ENCODE measurements at places on chromosomes 5 and 9.

DNA sequence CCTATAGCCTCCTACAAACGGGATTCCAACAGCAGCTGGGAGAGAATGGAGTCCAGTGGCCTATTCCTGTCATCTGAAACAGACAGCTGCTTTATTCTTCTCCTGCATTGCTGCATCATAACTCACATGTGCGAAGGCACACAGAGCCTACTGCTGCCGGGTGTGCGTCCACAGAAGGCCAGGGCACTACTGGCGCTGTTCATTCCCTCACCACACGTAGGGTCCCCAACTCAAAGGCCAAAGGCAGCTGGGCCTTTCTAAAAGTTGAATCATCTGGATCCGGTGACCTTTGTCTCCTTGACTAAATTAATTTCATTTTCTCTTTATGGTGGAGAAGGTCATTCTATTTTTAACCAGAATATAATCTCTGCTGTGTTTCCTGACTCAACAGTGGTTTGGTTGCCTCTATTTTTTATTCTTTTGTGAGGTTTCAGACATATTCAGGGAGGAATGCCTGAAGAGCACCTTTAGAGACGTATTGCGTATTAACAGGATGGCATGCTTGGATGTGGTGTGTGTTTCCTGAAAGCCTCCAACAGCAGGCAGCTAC lies 10.8 kb upstream of the SPATA24 start:
- no peak for DNase-seq

- DNase-seq = no peak
Observed at GRCh38 chr9:33677961-33678360, 117.4 kb upstream of the PRSS3 start.

DNA sequence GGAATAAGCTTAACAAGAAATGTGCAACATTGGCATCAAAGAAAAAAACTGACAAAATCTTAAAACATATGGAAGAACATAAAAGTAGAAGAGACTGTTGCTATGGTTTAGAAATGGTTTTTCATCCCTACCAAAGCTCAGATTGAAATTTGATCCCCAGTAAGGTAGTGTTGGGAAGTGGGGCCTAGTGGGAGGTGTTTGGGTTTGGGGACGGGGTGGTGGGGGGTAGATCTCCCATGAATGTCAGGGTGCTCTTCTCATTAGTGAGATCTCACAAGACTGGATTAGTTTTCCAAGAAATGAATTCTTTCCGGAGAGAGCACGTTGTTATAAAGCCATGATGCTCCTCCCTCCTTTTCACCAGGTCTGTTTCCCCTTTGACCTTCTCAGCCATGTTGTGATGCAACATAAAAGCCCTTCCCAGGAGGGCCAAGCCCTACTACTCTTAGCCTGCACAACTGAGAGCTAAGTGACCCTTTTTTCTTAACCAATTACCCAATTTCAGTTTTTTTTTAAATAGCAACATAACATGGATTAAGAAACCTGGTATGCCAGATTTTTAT lies 10.6 kb downstream of the TMEM167A start:
- no peak for DNase-seq

- no peak for DNase-seq
Observed at GRCh38 chr5:34533582-34534522, 122.3 kb upstream of the RAI14 start.

GRCh38 chr5:134022333-134022732 lies 17.6 kb upstream of the VDAC1 start:
- DNase-seq = no peak

DNA sequence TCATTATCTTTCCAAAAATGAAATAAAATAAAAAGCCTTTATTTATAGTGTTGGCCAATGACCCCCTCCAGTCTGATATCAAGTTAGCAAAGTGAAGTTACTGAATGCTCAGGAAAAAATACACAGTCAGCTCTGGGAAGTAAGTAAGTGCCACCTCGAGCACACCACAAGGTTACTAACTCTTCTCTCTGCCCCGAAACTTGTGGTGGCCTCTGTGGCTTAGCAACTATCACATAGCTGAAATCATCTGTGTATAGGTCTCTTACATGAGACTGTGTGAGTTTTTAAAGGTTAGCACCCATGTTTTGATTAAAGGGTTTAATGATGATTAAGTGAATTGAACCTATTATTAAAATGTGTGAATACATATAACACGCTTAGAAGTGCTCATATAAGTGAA lies 161.4 kb upstream of the KLF4 start:
- DNase-seq = no peak

DNA sequence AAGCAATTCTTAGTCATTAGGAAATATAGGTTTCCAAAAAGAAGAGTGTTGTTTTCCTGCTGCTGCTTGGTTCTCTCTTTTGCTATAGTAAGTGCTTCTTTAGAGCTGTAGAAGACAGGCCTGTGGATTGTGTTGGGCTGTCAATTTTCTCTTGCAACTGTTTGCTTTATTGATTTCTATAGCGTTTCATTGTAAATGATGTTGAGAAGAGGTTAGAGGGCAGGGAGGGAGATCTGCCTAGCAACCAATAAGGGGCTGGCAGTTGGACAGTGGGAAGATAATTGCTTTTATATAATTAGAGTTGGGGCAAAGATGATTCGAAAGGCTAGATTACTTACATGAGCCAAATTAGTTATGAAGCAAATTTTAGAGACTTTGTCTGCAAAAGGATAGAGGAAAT lies 11.1 kb downstream of the UNC13B start:
- DNase-seq = no peak

GRCh38 chr9:133600739-133601138 lies 8.4 kb downstream of the FAM163B start:
- DNase-seq = no peak

GRCh38 chr5:107864793-107865192 lies 194.1 kb upstream of the EFNA5 start:
- no peak for DNase-seq

DNA sequence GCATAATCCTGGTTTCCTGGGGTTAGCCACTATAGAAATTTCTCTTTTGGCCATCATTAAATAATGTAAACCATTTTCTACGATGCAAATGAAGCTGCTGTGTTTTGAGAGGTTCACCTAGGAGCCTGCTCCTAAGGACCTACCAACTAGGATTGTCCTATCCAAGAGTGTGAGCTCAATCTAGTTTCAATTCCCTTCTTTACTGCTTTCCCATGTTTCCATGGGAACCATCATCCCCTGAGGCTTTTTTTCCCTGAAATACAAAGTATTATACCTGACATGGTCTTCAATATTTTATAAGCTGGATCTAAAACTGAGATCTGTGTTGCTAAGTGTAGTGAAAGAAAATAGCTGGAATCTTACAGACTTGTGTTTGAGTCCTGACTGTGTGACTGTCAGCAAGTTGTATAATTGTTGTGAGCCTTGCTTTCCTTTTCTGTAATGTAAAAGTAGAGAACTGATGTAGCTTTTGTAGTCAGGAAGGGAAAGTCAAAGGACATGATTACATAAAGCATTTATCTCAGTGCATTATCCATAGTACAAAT lies 453.2 kb downstream of the PRR16 start:
- no peak for DNase-seq

GRCh38 chr9:77651203-77651602 lies 3.1 kb upstream of the GNA14 start:
- no peak for DNase-seq

DNA sequence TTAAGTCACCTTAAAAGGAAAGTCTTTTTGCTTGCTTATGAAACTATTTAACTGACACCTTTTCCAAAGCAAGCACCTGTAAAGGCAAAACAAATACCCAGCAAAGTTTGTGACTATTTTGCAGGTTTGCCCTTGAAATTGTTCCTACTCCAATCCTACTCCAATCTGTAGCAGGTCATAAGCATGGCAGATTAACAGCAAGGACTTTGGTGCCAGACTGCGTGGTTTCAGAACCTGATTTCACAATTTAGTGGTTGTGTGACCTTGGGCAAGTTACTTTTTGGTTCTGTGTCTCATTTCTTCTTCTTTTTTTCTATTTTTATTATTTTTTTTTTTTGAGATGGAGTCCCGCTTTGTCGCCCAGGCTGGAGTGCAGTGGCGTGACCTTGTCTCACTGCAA lies 282.1 kb downstream of the RFX3 start:
- no peak for DNase-seq

DNA sequence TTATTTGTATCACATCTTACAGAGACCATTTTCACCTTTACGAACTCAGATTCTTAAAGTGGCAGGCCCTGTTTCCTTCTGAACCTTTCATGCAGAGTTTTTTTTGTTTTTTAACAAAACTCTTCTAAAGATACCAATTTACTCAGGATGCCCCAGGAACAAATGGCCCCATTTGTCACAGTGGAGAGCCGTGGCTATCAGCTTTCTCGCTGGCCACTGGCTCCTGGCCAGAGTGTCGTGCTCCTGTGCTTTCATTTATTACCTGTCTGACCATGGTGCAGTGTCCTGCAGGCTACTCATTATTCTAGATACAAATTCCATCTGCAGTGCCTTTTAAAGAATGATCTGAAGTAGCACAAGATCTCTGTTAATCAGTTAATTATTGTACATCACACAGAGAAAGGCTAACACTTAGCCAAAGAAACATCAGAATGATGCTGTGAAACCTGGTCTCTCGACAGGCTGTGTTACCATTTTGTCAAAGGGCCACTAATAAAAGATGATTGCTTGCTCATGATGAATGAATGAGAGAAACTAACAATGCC lies 27.8 kb downstream of the ADRA1B start:
- no peak for DNase-seq

GRCh38 chr9:81666123-81666522 lies 23.2 kb downstream of the TLE1 start:
- DNase-seq = no peak

GRCh38 chr5:16550316-16550952 lies 66.4 kb downstream of the RETREG1 start:
- DNase-seq = peak; percentile 51

- DNase-seq = no peak
Observed at GRCh38 chr9:22044583-22044982, 35.5 kb upstream of the CDKN2B start.

DNA sequence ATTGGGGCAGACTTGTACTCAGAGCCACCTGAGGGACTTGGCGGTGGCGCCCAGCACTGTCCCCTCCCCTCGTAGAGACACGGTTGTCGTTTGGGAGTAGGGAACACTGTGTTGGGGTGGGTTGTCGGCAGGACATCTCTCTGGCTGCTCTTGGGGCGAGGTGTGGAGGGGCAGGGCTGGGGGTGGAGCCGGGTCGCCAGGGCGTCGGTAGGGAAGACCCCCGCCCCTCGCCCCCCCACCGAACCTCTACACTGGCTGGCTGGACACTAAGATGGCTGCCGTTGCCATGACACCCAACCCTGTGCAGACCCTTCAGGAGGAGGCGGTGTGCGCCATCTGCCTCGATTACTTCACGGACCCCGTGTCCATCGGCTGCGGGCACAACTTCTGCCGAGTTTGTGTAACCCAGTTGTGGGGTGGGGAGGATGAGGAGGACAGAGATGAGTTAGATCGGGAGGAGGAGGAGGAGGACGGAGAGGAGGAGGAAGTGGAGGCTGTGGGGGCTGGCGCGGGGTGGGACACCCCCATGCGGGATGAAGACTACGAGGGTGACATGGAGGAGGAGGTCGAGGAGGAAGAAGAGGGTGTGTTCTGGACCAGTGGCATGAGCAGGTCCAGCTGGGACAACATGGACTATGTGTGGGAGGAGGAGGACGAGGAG lies 778 bp downstream of the TRIM41 start:
- DNase-seq = no peak
